ENCODE measurements at places on chromosomes 6 and 20. TPM values are rescaled to one million over a fixed set of nuclear protein-coding genes. Genes with fewer than 3 reads are reported as not detected.

Gene XRN2
- 96.9 TPM for total RNA-seq

Gene TREM2
- not detected for total RNA-seq

Gene TBC1D32
- 2.4 TPM for total RNA-seq

Gene PSORS1C1
- total RNA-seq: not detected

Gene C20orf144
- total RNA-seq: 0.38 TPM

Gene TMEM170B
- total RNA-seq: 1.6 TPM

Gene TBXT
- total RNA-seq: not detected

Measured in activated T-cell treated with anti-CD3 and anti-CD28 coated beads, Interleukin-2, amount 50 U/mL, for 4 hours (primary cell).